Stimulated activated CD8-positive, alpha-beta memory T cell treated with anti-CD3 and anti-CD28 coated beads, Interleukin-2, amount 100 ng/mL, for 1 hour (primary cell): ENCODE measurements at places on chromosomes 5 and 9.

DNA sequence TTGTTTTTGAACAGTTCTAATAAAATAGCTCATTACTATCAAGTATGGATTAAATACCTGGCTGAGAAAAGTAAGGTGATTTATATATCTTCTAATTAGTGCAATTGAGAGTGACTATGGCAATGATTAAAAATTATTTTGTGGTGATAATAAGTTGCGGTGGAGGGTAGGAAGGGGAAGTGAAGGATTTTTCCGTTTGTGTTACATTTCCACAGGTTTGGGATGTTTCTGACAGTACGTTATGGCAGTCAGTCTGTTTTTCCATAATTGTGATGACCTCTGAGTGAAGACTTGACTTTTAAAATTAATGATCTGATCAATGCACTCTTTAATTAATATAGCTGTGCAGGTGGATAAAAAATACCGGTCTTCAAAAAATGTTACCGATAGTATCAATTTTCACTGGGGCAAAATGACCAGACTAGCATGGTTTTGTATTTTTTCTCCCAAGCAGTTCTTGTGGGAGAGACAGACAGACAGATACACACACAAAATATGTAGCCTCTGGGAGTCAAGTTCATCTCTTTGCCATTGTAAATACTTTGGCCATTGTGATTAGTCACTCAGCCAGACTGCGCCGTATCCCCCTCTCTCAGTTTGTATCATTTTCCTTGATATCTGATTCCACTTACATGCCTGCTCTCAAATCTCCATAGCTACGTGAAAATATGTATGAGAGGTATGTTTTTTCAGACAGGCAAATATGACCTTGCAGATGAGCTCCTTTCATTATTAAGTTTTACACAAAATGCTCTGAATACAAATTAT lies 60.2 kb downstream of the ARHGAP26 start:
- DNase-seq: no peak

GRCh38 chr5:58681943-58682342 lies 99.1 kb downstream of the RAB3C start:
- DNase-seq: no peak

DNA sequence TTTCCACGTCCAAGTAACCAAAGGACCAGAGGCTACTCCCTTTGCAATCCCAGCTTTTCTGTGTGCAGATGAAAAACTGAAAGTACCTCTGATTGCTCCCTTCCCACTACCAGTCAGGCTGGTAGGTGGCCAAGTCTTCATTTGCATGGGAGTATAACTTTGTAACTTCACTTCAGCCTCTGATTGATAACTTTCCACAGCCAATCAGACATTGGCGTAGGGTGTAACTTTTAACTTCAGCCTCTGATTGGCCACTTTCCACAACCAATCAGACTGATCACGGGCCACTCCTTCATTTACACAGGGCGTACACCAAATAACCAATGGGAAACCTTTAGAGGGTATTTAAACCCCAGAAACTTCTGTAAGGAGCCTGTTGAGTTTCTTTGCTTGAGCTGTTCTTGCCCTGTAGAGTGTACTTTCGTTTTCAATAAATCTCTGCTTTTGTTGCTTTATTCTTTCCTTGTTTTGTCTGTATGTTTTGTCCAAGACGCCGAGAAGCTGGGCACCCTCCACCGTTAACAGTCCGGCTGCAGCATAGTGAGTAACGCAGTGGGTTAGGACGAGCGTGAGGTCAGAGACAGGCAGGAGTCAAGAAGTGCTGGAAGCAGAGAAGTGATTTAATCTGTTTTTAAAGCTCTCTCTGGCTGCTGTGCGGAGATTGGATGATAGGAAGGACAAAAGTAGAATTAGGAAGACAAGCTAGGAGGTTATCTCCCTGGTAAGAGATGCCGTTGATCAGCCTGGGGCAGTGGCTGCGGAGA lies 3.5 kb upstream of the EXOSC2 start:
- no peak for DNase-seq

DNA sequence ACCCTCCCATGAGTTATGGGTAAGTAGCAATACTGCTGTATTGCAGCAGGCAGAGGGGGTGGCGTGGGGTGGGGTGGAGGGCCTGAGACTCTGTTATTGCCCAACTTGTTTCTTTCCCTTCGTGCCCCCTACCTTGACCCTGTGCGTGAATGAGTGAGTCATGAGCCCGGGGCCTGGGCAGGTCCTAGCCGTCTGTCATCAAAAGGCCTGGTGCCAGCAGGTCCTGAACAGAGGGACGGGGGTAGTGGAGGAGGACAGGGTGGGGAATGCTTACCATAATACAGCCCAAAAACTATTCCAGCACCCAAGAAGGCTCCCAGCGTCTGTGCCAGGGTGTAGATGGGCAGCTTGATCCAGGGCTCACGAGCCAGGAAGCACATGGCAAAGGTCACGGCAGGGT lies 4.3 kb downstream of the AQP3 start:
- no peak for DNase-seq

GRCh38 chr5:116382874-116383266 lies 191.8 kb downstream of the SEMA6A start:
- DNase-seq: no peak
